Stimulated activated CD4-positive, alpha-beta T cell treated with anti-CD3 and anti-CD28 coated beads, Interleukin-1b, Interleukin-23, amount 100 ng/mL, for 48 hours (primary cell): ENCODE measurements at places on chromosomes 11 and 22.

DNA sequence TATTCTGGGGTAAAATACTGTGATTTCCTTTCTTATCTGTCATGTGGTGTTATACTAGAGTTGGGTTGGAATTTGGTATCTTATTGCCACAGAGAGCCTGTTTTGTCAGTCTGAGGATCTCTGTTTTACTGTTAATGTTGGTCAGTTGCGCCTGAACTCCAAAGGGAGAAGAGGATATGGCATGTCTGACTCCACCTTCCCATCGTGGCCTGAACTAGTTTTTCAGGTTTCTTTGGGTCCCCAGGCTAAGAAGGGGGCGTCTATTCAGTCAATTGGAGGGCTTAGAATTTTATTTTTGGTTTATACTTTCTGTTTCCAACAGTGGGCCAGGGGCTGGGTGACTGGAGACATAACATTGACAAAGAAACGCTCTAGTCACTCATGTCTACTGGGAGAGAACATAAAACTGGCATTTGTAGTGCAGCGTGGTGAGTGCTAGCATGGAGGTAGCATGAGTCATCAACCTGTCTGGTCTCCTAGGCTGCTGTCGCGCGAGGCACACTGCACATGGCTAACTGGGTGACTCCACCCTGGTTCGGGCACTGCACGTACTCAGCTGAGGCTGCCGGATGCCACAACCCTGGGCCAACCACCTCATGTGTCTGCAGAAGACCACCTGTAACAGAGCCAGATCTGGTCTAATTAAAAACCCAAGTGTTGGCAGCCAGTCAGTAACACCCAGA is 120.1 kb upstream of the OR9Q1 start:
- DNase-seq: peak; percentile 39

- DNase-seq: no peak
Observed at GRCh38 chr22:29344137-29344536, 28.6 kb upstream of the RASL10A start.

DNA sequence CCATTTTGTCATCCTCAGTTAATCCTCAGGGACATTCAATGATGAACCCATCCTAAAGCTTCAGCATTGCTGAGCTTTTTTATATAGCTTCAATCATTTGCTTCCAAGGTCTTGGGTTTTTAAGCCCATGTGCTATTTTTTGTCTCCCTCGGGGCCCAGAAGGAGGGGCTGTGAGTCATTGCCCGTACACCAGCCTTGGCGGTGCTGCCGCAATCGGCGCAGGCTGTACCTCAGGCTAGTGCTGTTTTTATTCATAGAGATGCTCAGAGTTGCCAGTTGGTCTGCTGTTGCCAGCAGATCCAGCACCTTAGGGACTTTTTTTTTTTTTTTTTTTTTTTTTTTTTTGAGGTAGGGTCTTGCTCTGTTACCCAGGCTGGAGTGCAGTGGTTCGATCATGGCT is 35.5 kb downstream of the ACO2 start:
- DNase-seq: no peak

GRCh38 chr11:61814247-61814957 is 2.4 kb downstream of the FADS1 start:
- DNase-seq: peak; percentile 15

DNA sequence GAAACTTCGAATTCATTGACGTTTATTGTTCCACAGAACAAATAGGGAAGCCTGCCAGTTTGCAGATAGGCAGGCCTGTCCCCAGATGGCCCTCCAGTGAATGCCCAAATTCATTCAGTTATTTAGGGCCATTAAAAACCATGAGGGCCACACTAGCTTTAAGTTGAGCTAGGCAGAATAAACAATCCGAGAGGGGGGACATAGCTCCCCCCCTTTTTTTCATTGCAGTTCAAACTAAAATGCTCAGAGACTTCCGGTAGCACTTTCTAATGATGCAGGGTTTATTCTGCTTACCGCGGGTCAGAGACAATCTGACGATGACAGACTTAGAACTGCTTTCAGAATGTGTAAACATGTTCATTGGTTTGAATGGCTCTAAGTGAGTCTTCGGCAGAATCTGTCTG is 72.0 kb downstream of the ZBTB16 start:
- no peak for DNase-seq

- peak; percentile 3 for DNase-seq
Observed at GRCh38 chr22:46212195-46212594, 37.9 kb downstream of the CDPF1 start.
